ENCODE measurements at places on chromosomes 6 and 20. TPM values are rescaled to one million over a fixed set of nuclear protein-coding genes. Genes with fewer than 3 reads are reported as not detected.

The KIF6 gene
- total RNA-seq: not detected

GRCh38 chr6:78347191-78347916 lies 520.0 kb upstream of the IRAK1BP1 start:
- H3K4me1 ChIP-seq: no peaks in the 10 kb centered on the region
- H3K36me3 ChIP-seq: no peaks in the 10 kb centered on the region
- DNase-seq: no peak
- H3K4me3 ChIP-seq: no peak overlapping the region
- no peak overlapping the region for H3K27ac ChIP-seq

DNA sequence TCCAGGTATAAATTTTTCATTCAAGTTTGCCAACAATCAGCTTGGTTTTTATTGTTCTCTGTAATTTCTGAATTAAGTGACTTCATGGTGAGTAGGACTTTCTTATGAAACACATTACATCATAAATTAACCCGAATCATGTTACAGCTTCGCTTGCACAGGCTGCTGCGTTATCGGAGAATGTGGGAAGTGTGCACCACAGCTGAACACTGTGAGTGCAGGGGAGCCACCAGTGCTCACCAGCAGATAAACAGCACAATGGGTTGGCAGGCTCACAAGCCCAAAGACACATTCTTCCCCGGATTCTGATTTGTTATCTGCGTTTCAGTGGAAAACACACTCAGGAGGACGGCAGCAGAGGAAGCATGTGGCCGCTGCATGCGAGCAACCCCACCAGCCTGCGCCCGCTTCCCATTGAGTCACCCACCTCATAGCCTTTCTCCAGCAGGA lies 121.1 kb downstream of the GMDS start:
- no peaks in the 10 kb centered on the region for H3K27me3 ChIP-seq
- no peaks in the 10 kb centered on the region for H3K36me3 ChIP-seq
- no peak for DNase-seq
- peaks cover 3% of the 10 kb centered on the region for H3K4me1 ChIP-seq
- no peak overlapping the region for H3K4me3 ChIP-seq

GRCh38 chr20:9668381-9668780 lies 154.0 kb downstream of the LAMP5 start:
- H3K27ac ChIP-seq: no peak overlapping the region
- H3K4me1 ChIP-seq: no peaks in the 10 kb centered on the region
- no peaks in the 10 kb centered on the region for H3K36me3 ChIP-seq
- H3K27me3 ChIP-seq: no peaks in the 10 kb centered on the region

DNA sequence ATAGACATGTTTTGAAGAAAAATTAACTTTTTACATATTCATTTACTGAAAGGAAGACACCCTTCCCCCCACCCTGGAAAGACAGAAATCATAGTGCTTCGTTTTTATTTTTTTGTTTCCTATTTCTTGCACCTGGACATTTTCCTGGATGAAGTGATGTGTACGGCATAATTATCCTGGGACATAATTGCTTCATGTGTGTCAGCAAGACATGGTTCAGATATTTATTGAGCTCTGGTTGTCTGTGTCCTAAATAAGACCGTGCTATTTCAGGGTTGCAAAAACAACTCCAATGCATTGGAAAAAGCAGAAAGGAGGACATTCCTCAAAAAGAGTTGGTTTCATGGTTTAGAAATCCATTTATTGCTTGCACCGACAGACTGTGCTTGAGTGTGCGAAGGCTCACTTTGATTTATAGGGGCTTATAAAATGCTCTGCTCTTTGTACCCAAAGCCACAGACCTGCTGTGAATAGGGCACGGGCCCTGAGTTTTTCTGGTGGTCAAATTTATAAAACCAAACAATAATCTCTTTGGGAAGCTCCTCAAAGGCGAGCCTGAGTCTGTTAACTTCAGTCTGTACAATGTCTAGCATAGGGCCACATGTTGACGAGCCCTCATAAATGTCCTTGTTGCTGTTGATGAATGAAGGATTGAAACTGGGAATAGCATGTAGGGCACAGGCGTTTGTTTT lies 179.5 kb downstream of the SOX4 start:
- H3K27me3 ChIP-seq: no peaks in the 10 kb centered on the region
- DNase-seq: no peak
- no peak overlapping the region for H3K27ac ChIP-seq
- H3K36me3 ChIP-seq: no peaks in the 10 kb centered on the region
- no peaks in the 10 kb centered on the region for H3K4me1 ChIP-seq

- H3K4me1 ChIP-seq: no peaks in the 10 kb centered on the region
- H3K36me3 ChIP-seq: no peaks in the 10 kb centered on the region
- no peaks in the 10 kb centered on the region for H3K27me3 ChIP-seq
- DNase-seq: no peak
- no peak overlapping the region for H3K27ac ChIP-seq
These were observed 301.8 kb upstream of the AGPAT4 start for GRCh38 chr6:161575523-161576254.

DNA sequence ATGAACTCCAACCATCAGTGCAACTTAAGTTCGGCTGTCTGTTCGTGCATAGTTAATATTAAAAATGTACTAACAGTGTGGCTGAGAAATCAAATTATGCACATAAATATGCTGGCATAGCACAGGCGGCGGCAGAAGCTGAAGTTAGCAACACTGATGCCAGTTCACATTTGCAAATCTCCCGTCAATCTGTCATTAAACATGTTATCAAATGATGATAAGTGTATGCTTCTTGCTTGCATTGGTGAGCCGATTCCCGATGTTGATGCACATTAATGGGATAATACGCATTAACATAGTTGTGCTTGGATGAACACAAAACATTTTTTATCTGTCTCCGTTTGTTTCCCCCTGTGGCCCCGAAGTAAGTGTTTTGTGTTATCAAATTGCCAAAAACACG lies 309.4 kb downstream of the ZNF217 start:
- no peaks in the 10 kb centered on the region for H3K27me3 ChIP-seq
- no peaks in the 10 kb centered on the region for H3K4me1 ChIP-seq
- no peak overlapping the region for H3K27ac ChIP-seq
- no peak for DNase-seq
- H3K36me3 ChIP-seq: no peaks in the 10 kb centered on the region

DNA sequence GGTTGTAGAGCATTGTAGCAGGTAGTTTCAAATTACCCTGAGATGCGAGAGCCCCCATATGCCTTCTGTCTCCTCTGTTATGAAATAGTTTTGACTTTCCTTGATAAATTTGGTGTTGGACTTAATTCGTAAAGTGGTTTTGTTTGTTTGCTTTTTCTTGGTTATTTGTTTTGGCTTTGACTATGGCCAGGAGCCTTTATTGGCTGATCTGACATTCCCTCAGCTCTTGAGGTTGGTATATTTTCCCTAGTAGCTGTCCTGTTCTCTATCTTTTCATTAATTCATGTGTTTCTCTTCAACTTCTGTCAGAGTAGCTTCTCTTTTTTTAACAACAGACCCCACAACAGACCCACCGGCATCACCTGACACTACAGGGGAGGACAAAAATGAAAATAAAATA lies 457.4 kb upstream of the MANEA start:
- no peak overlapping the region for H3K4me3 ChIP-seq
- no peaks in the 10 kb centered on the region for H3K36me3 ChIP-seq
- H3K27me3 ChIP-seq: no peaks in the 10 kb centered on the region
- DNase-seq: no peak

DNA sequence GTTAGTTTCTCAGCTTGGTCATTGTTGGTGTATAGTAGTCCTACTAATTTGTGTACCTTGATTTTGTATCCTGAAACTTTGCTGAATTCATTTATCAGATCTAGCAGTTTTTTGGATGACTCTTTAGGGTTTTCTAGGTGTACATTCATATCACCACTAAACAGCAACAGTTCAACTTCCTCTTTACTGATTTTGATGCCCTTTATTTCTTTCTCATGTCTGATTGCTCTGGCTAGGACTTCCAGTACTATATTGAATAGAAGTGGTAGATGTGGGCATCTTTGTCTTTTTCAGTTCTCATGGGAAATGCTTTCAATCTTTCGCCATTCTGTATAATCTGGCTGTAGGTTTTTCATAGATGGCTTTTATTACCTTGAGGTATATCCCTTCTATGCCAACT lies 61.3 kb upstream of the HEY2 start:
- no peak overlapping the region for H3K4me3 ChIP-seq
- H3K27me3 ChIP-seq: no peaks in the 10 kb centered on the region
- no peak overlapping the region for H3K27ac ChIP-seq
- no peaks in the 10 kb centered on the region for H3K4me1 ChIP-seq
- no peak for DNase-seq
- no peaks in the 10 kb centered on the region for H3K36me3 ChIP-seq

DNA sequence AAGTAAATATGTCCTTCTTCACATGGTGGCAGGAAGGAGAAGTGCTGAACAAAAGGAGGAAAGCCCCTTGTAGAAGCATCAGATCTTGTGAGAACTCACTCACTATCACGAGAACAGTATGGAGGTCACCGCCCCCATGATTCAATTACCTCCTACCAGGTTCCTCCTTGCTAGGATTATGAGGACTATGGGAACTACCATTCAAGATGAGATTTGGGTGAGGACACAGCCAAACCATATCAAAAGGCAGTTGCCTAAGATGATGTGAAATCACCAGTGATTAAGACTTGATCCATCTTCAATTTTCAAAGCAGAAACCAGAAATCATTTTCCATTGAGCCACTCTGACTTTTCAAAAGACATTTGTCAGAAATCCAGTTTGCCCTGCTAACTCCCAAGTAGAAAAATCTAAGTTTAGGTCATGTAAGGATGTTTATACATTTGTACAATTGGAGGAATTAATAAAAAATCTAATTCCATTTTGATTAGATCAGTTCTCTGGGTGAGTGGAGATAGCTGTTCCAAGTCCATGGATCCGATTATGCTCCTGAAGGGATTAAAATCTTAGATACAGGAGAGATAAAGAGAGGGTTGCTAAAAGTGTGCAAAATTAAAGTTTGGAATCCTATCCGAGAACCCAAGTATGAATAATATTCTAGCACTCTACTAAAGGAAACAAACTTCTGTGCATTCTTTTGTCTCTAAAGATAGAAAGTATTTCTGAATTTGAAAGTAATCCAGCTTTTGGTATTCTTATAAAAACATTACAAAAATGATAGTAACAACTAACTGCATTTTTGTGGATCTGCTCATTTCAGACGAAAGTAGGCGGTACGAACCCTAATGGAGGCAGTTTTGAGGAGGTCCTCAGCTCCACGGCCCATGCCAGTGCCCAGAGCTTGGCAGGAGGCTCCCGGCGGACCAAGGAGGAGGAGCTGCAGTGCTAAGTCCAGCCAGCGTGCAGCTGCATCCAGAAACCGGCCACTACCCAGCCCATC lies 39.5 kb downstream of the HDDC2 start:
- DNase-seq: no peak
- H3K4me1 ChIP-seq: no peaks in the 10 kb centered on the region
- no peaks in the 10 kb centered on the region for H3K36me3 ChIP-seq
- H3K27me3 ChIP-seq: no peaks in the 10 kb centered on the region

GRCh38 chr20:19710336-19711120 lies 47.5 kb upstream of the RIN2 start:
- no peak overlapping the region for H3K4me3 ChIP-seq
- H3K4me1 ChIP-seq: no peaks in the 10 kb centered on the region
- H3K27me3 ChIP-seq: no peaks in the 10 kb centered on the region
- no peak for DNase-seq
- no peak overlapping the region for H3K27ac ChIP-seq

- H3K4me1 ChIP-seq: no peaks in the 10 kb centered on the region
- H3K27ac ChIP-seq: no peak overlapping the region
- H3K36me3 ChIP-seq: no peaks in the 10 kb centered on the region
- H3K4me3 ChIP-seq: no peak overlapping the region
- H3K27me3 ChIP-seq: no peaks in the 10 kb centered on the region
These were observed 39.6 kb downstream of the MEP1A start for GRCh38 chr6:46832816-46833215.

DNA sequence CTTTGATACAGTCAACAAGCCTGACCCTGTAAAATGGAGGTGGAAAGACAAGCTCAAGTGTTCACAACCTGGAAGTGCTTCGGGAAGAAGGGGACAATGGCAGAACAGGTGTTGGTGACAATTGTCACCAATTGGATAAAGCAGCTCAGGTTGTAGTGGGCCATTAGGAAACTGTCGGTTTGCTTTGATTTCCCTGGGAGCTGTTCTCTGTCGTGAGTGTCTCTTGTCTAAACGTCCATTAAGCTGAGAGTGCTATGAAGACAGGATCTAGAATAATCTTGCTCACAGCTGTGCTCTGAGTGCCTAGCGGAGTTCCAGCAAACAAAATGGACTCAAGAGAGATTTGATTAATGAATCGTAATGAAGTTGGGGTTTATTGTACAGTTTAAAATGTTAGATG lies 15.0 kb downstream of the CCR6 start:
- no peak overlapping the region for H3K27ac ChIP-seq
- no peaks in the 10 kb centered on the region for H3K36me3 ChIP-seq
- peaks cover 4% of the 10 kb centered on the region for H3K4me1 ChIP-seq
- no peak for DNase-seq

GRCh38 chr6:113076116-113076515 lies 729.0 kb downstream of the RFPL4B start:
- H3K4me3 ChIP-seq: no peak overlapping the region
- no peak for DNase-seq
- no peak overlapping the region for H3K27ac ChIP-seq
- H3K27me3 ChIP-seq: no peaks in the 10 kb centered on the region

- no peaks in the 10 kb centered on the region for H3K4me1 ChIP-seq
- no peak overlapping the region for H3K4me3 ChIP-seq
- no peak overlapping the region for H3K27ac ChIP-seq
- H3K36me3 ChIP-seq: no peaks in the 10 kb centered on the region
- no peaks in the 10 kb centered on the region for H3K27me3 ChIP-seq
These were observed 102.1 kb upstream of the LAMP5 start for GRCh38 chr20:9412309-9412708.

GRCh38 chr6:131005439-131006016 lies 57.5 kb downstream of the EPB41L2 start:
- no peaks in the 10 kb centered on the region for H3K36me3 ChIP-seq
- no peak overlapping the region for H3K27ac ChIP-seq
- H3K4me3 ChIP-seq: no peak overlapping the region
- no peak for DNase-seq

DNA sequence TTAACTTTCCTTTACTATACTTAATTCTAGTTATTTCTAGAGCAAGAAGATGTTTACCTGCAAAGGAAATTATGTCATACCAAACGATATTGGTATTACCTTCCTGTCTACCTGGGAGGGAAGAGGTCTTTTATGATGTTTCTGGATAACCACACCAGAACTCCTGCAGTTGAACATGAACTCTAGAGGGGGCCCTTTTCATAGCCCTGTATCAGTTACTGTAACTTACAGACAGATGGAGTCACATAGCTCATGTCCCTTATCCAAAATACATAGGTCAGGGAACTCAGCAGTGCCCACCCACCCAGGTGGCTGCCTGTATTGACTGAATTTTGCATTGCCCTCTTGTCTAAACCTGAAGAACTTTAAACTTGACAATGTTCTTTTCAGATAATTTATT lies 35.1 kb upstream of the MYL9 start:
- DNase-seq: peak; percentile 46
- H3K4me3 ChIP-seq: no peak overlapping the region
- no peaks in the 10 kb centered on the region for H3K4me1 ChIP-seq
- H3K27me3 ChIP-seq: no peaks in the 10 kb centered on the region
- H3K36me3 ChIP-seq: no peaks in the 10 kb centered on the region

- no peak overlapping the region for H3K27ac ChIP-seq
- H3K27me3 ChIP-seq: no peaks in the 10 kb centered on the region
- no peaks in the 10 kb centered on the region for H3K4me1 ChIP-seq
- no peaks in the 10 kb centered on the region for H3K36me3 ChIP-seq
These were observed 172.0 kb downstream of the VEGFA start for GRCh38 chr6:43942011-43942442.

All from naive thymus-derived CD4-positive, alpha-beta T cell (primary cell).